ENCODE measurements at places on chromosomes 6 and 20. TPM values are rescaled to one million over a fixed set of nuclear protein-coding genes. Genes with fewer than 3 reads are reported as not detected.

DNA sequence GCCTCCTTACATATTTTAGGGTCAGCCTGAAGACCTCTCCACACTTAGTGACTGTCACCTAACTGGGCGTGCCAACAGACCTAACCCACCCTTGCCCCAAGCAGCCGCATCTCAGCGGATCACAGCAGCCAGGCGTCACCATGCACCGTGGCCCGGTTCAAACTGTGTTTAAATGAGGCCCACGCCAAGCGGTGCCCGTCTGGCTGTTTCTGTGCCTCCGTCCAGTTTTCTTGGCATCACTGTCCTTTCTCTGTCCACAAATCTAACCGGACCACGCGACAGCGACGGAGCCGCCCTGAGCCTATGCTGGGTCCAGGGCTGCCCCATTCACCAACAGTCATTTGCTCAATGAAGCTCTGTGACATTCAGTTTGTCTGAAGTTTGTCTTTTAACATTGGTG, 393.3 kb downstream of the THBS2 start:
- no peak for DNase-seq

DNA sequence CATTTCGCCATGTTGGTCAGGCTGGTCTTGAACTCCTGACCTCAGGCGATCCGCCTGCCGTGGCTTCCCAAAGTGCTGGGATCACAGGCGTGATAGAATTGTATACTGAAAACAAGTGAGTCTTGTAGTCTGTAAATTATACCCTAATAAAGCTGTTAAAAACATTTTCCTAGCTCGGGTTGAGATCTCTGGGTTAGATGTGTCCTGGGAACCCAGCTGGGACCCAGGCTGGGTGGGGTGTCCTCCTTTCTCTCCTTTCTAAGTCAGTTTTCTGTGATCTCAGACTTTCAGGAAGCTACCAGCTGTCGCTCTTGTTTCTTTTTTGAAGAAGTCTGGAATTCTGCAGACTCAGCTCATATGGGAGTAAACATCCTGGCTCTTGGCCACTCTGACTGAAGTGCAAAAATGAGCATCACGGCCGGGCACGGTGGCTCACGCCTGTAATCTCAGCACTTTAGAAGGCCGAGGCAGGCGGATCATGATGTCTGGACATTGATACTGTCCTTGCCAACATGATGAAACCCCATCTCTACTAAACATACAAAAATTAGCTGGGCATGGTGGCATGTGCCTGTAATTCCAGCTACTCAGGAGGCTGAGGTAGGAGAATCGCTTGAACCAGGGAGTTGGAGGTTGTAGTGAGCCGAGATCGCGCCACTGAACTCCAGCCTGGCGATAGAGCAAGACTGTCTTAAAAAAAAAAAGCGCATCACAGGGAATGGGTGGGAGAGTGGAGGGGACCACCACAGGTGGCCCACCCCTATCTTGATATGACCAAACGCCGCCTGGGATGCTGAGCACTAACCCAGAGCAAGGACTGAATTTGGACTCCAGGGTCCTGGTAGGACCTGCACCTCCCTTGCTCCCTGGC, 9.9 kb upstream of the PCIF1 start:
- DNase-seq, result no peak

The PNLDC1 gene
- not detected for polyA plus RNA-seq

GRCh38 chr6:92371211-92372208, 1047.8 kb downstream of the EPHA7 start:
- DNase-seq, result no peak

GRCh38 chr6:52392944-52393343, 27.2 kb upstream of the EFHC1 start:
- DNase-seq, result no peak

GRCh38 chr6:13468839-13469238, 18.6 kb downstream of the GFOD1 start:
- no peak for DNase-seq

- DNase-seq, result no peak
These were observed 33.0 kb upstream of the RBL1 start for GRCh38 chr20:37128803-37129202.

DNA sequence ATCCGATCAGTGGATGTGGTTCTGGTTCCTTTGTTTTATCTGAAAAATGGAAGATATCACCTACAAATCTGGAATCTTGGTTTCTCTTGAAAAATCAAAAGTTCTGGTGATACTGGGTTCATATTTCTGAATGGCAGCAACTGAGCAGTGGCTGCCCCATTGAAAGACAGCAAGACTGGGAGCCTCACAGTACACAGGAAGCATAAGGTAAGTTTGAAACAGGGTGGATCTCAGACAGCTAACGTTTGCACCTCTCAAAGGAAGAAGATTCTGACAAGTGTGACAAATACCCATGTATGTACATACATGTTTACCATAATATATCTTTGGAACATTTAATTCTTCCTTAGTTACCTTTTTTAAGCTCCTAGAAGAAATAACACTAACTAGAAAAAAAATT, at the start of gene SAMD3:
Gene SAMD3, minus strand, starts transcription at position 177 of the 400 bp plus-strand sequence. CDS start 7,678 bp downstream, outside the sequence.
- DNase-seq, result no peak

The ATP9A gene
- 26.0 TPM for polyA plus RNA-seq

The DXO gene
- 18.2 TPM for polyA plus RNA-seq

DNA sequence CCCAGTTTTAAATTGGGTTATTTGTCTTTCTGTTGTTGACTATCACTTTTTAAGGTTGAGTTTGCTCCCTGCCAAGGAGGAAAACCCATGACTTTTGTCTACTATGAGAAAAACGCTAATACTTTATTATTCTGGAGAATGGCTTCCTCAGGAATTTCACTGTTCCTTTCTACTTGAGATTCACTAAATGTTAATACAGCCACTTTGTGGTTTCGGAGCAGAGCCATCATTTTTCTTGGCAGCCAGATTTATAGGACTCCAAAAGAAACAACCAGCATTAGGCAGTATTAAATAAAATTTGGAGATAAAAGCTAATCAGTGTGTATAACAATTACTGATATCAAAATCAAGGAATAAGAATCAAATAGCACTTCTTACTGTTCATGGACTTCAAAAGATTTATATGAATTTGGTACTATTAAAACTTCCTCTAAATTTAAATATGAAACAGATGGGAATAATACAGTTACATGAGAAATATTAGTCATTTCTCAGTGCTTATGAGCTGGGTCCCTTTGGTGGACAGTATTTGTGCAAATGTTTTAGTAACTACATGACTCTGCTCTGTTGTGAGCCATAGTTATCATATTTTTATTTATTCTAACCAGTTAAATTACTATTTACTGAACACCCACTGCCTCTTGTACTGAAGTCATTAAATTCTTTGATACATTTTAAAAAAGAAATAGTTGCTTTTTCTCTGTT, 64.1 kb upstream of the FBXO30 start:
- peak; percentile 48 for DNase-seq

The PGC gene
- not detected for polyA plus RNA-seq

The RAET1L gene
- polyA plus RNA-seq, result not detected
